ENCODE measurements at places on chromosomes 7 and 10. TPM values are rescaled to one million over a fixed set of nuclear protein-coding genes. Genes with fewer than 3 reads are reported as not detected.

POU6F2 gene
- 0.27 TPM for total RNA-seq

CFAP46 gene
- not detected for total RNA-seq

GRCh38 chr7:144468990-144469732 lies 65.7 kb upstream of the NOBOX start:
- no peak for DNase-seq

DNA sequence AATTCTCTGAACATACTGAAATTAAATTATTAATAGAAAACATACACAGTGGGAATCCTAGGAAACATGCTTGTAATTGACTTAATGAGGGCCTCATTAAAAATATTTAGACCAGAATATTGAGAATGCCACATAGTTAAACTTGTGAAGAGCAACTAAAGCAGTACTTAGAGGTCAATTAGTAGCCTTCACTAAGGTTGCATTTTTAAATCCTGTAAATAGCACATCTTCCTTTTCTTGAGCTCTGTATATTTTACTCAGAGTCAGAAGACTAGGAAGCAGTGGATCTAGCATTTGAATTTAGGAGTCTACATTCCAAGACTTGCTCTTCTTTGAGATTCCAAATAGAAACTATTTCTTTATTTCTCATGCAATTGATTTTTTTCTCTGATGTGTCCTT lies 56.0 kb downstream of the GTF2I start:
- DNase-seq, result no peak

DNA sequence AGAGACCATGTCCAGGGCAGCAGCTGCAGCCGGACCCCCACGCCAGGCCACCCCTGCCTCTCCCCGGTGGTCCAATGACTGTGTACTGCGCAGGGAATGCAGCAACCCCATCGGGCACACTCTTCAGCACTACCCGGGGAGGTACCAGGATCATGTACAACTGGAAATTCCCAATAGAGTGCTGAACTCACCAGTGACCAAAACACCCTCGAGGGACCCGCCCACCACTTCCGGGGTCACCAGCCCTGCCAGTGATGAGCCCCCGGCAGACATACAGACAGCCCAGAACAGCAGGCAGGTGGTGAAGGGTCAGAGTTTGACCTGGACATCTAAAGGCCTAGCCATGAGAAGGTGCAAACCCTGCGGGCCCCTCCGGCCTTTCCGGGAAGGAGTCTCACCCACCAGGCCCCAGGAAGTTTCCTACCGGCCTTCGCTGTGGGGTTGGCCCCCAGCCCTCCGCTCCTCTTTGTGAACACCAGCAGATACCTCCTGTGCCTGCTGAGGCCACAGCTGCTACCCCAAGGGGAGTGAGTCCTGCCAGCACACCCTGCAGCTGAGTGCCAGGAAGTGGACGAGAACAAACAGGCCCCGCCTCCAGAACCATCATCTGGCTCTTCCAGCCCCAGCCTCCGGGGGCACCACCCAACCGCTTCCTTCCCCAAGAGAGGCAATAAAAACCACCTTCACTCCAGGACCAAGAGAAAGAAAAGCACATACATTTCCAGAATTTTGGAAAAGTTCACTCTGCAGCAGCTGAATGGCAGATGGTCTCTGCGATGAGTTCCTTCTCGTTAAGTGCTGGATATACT lies 5.0 kb upstream of the ANKRD61 start:
- peak; percentile 59 for DNase-seq

DNA sequence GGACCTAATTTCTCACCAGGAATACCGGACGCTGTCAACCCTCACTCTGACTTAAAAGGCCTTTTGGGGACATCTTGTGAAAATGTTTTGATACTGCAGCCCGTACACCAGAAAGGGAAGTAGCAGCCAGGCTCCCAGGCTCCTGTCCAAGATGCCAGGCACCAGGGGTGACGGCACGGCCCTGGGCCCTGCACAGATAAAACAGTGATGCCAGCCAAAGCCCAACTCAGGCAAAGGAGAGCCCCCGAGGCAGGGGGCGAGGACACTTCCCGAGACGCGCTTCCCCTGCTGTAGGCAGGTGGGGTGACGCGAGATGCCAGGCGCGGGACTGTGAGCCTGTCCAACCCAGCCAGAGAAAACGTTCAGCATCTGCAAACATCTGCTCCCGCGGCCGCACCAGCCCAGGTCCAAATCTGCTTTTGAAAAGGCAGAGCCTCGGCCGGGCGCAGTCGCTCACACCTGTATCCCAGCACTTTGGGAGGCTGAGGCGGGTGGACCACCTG lies 15.7 kb downstream of the ZFAND2A start:
- no peak for DNase-seq

- DNase-seq, result no peak
Observed at GRCh38 chr10:29806350-29806788, 171.6 kb upstream of the SVIL start.

- DNase-seq, result no peak
Observed at GRCh38 chr7:106480616-106481031, 180.3 kb downstream of the CCDC71L start.

DNA sequence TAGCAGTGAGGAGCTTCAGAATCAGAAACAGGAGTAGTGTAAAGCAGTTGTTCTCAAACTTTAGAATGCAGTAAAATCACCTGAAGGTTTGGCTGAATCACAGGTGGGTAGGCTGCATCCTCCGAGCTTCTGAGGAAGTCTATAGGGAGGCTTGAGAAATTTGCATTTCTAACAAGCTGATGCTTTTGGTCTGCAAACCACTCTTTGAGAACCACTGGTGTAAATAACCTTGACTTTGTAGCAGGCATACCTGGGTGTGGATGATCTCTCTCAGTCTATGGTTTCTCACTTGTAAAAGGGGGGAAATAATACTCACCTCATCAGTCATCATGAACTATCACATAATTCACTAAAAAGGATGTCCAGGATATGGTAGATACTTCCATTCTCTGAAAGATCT lies 118.1 kb downstream of the SRI start:
- DNase-seq, result no peak

DNA sequence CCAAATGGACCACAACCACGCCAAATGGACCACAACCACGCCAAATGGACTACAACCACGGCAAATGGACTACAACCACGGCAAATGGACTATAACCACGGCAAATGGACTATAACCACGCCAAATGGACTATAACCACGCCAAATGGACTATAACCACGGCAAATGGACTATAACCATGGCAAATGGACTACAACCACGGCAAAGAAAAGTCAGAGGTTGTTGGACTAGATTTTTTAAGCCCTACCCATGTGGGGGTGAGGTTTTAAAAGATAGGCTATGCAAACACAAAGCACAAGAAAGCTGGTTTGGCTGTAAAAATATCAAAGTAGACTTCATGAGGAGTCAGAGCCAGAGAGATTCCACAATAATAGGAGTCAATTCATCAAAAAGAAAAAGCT lies 55.8 kb downstream of the NCAPG2 start:
- no peak for DNase-seq

- DNase-seq, result no peak
Observed at GRCh38 chr10:23826421-23826820, 382.5 kb upstream of the KIAA1217 start.

- DNase-seq, result peak; percentile 9
Observed at GRCh38 chr10:47261121-47261520, 38.9 kb upstream of the GDF10 start.

GRCh38 chr7:3955751-3956696 lies 655.0 kb downstream of the SDK1 start:
- no peak for DNase-seq

DNA sequence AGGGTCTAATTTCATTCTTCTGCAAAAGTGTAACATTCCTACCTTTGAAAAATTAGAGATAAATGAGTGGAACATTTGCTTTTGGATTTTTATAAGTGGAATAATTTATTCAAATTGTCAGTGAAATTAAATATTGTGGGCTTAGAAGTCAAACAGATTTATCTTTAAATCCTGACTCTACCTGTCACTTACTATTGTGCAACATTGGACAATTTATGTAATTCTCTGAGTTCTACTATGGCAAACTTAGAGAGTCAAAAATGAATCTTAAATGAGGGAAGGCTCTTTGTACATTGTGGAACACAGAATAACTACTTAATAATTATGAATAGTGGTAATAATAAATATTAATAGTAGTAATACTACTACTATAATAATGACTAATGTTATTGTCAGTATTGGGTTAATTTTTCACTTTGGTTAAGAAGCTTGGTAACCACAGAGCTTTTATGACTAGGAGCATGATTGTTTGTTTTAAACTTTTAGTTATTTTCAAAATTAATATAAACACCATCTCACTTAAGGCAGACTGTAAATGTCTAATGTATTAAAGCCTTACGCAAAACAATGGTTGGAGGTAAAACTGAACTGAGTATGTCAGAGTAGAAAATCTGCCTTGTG lies 70.0 kb downstream of the PRKG1 start:
- no peak for DNase-seq

LRRC27 gene
- 3.5 TPM for total RNA-seq

GRCh38 chr10:35912615-35913569 lies 270.8 kb upstream of the FZD8 start:
- no peak for DNase-seq

- DNase-seq, result peak; percentile 58
Observed at GRCh38 chr10:75187961-75188426, 22.6 kb upstream of the VDAC2 start.

DNA sequence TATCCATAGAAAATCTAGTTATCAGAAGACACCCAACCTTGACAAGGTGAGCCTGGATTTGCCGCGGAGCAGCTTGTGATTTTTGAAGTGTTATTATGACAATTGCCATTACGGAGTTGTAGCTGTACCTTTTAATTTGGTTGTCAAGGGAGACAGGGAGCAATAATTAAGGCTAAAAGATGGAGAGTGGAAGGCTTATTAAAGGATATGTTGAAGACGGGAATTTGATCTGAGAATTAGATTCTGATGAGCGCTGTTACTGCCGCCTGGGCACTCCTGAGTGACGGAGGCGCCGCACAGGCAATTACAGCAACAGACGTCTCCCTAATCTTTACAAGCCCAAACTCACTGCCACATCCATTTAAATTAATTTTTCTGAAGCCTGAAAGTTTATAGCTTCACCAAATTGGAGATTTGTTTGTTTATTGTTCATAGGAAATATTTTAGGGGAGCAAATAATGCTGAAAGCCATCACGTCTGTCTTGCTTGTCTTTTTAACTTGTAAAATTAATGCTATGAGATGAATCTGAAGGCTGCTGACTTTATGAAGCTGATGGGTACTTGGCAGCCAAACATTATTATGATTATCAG lies 475.0 kb upstream of the ADARB2 start:
- DNase-seq, result no peak

DNA sequence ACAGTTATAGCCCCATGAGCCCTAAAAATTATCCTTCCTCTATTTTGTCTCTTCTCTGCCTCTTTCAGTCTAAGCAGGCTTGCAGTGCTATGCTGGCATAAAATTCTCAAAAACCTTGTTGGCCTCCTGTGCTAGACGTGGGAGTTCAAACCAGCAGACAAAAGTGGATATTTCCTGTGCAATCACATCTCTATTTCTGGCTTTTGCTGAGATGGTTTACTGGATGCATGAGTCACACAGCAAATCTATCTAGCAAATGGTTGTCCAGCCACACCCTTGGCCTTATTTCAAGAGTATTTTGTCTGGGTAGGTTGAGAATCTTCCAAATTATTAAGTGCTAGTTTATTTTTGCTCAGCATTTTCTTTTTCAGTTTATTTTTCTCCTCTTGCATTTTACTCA lies 370.8 kb downstream of the CDC14C start:
- DNase-seq, result no peak

LLCFC1 gene
- not detected for total RNA-seq

DNA sequence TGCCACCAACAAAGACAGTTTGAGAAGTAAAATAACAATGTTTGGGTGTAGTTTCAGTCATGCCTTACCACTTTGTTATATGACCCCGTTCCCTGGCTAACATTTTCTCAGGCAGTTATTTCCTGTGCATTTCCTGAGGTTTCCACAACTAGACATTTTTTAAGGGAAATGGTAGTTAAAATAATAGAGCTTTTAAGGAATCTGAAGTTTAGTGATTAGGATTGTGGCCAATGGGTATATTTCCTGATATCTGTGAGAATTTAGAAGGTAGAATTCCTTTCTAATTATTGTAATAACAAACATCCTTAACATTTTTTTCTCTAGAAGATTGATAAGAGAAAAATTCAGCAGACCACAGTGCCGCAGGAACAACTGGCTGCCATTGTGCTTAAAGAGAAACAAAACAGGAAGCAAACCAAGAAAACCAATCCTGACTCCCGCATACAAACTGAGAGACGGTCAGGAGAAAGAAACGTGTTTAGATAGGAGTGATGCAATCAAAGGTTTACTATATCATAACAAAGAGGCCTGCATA lies 193.6 kb downstream of the MBL2 start:
- no peak for DNase-seq

SPDYE5 gene
- not detected for total RNA-seq

IKZF1 gene
- total RNA-seq, result 360 TPM

GRCh38 chr10:86102451-86102850 lies 264.1 kb downstream of the GRID1 start:
- DNase-seq, result no peak

- DNase-seq, result no peak
Observed at GRCh38 chr10:92284112-92284704, 6.7 kb downstream of the CPEB3 start.

GRCh38 chr7:91814189-91814588 lies 66.3 kb downstream of the MTERF1 start:
- DNase-seq, result no peak

- DNase-seq, result no peak
Observed at GRCh38 chr10:20785174-20785573, 111.9 kb downstream of the NEBL start.

WNT8B gene
- total RNA-seq, result 0.14 TPM

- no peak for DNase-seq
Observed at GRCh38 chr10:1462032-1462431, 275.3 kb downstream of the ADARB2 start.

DNA sequence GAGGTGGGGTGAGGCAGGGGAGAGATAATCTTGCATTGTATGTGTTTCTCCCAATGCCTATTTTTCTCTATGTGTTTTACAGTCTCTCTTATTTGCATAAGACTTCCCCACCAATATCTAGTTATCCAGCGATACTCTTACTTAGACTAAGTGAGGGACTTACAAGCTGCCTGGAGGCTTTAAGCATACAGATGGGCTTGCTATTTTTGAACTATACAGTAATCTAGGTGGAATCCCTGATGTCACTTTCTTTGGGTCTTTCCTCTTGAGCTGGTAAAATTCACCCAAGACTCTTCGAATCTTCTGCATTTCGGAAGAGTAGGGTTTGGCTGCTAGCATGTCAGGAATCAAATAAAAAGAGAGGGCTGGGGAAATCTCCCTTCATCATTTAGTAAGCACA lies 76.6 kb downstream of the NDUFB2 start:
- DNase-seq, result no peak

DNA sequence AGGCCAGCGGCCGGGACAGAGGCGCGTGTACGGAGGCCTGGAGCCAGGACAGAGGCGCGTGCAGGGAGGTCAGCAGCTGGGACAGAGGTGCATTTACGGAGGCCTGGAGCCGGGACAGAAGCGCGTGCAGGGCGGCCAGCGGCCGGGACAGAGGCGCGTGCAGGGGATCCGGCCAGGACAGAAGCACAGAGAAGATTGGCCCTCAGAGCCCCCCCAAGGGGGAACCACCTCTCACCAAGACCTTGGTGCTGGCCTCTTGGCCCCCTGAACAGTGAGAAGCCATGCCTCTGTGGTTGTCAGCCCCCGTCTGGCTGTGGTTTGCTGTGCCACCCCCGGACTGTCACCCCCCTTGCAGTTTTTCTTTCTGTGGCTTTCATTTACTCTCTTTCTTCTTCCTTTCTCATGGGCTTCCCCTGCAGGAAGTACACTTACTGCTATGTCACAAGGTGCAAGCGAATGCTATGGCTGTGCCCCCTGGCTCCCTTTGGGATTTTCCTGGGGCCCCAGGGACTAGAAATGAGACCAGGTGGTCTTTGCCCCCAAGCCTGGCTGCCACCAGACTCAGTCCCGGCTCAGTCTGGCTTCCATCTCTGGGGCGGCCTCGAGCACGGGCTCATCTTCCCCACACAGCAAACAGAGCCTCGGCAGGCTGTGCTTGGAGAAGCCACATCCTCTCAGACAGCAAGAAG lies 41.1 kb downstream of the INSIG1 start:
- no peak for DNase-seq
